Tibial nerve (tissue), 4 donors: ENCODE measurements at places on chromosomes 2 and 18. TPM values are rescaled to one million over a fixed set of nuclear protein-coding genes. Genes with fewer than 3 reads are reported as not detected.

GRCh38 chr2:205199165-205199850, 483.0 kb upstream of the NRP2 start:
- H3K4me1 ChIP-seq: no peaks in the 10 kb centered on the region
- no peak overlapping the region for H3K27ac ChIP-seq
- no peak overlapping the region for H3K4me3 ChIP-seq
- H3K27me3 ChIP-seq: no peaks in the 10 kb centered on the region
- H3K36me3 ChIP-seq: peaks cover 4% of the 10 kb centered on the region

- no peak overlapping the region for H3K27ac ChIP-seq
- no peaks in the 10 kb centered on the region for H3K27me3 ChIP-seq
- no peaks in the 10 kb centered on the region for H3K4me1 ChIP-seq
- H3K4me3 ChIP-seq: no peak overlapping the region
- DNase-seq: no peak
- no peaks in the 10 kb centered on the region for H3K36me3 ChIP-seq
Measured at GRCh38 chr2:173720306-173720705, 244.9 kb downstream of the SP3 start.

GRCh38 chr2:19933351-19933981, 31.7 kb upstream of the TTC32 start:
- no peak overlapping the region for H3K27ac ChIP-seq
- no peak for DNase-seq
- no peaks in the 10 kb centered on the region for H3K4me1 ChIP-seq

DNA sequence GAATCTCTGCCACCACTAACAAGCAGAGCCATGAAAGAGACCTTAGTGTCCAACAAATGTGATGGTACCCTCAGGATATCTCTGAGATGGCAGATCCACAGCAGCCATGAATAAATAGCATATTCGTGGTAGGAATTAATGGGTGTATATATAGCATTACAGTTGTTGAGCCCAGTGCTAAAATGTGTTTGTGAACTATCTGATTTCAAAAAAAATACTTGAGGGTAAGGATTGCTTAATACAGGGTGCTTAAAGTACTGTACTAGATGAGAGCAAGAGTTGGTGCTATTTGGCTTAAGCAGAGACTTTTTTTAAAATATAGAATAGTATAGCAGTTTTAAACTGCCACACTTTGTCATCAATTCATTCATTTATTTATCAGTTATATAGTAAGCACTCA, 101.5 kb upstream of the GALNT5 start:
- no peaks in the 10 kb centered on the region for H3K4me1 ChIP-seq
- no peak overlapping the region for H3K4me3 ChIP-seq
- DNase-seq: no peak
- H3K27me3 ChIP-seq: no peaks in the 10 kb centered on the region
- no peaks in the 10 kb centered on the region for H3K36me3 ChIP-seq

The C1QL2 gene
- not detected for total RNA-seq

DNA sequence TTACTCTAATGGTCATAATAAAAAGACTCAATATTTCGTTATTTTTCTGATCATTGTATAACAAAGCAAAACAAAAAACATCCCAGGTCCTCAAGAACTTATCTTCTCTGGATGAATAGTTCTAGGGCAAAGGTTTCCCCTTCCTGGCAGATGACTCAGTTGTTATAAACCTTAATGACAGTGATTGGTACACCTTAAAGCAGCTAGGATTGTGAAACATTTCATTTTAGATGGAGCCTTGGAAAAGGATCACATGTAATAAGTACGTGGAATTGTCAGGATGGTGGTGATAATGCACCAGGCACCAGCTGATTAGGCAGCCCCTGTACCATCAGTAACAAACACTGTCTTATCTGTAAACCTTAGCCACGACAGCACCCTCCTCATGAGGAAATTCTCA, 47.2 kb downstream of the MEP1B start:
- H3K4me1 ChIP-seq: no peaks in the 10 kb centered on the region
- no peak overlapping the region for H3K27ac ChIP-seq
- no peak overlapping the region for H3K4me3 ChIP-seq
- DNase-seq: no peak
- H3K27me3 ChIP-seq: no peaks in the 10 kb centered on the region

DNA sequence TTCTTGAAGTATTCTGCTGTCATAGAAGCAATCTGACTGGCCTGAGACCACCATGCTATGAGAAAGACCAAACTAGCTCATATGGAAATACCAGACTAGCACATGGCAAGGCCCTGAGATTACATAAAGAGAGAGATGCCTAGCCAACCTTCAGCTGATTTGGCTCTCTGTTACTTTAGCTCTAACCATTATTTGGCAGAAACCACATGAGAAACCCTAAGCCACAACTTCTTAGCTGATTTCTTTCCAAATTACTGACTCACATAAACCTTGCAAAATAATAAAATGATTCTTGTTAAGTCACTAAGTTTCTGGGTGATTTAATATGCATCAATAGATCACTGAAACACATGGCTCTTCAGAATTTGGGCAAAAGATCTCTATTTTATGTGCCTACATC, 295.0 kb upstream of the ZNF521 start:
- H3K4me3 ChIP-seq: no peak overlapping the region
- no peaks in the 10 kb centered on the region for H3K36me3 ChIP-seq
- no peaks in the 10 kb centered on the region for H3K4me1 ChIP-seq
- no peak overlapping the region for H3K27ac ChIP-seq
- H3K27me3 ChIP-seq: no peaks in the 10 kb centered on the region
- DNase-seq: no peak

The PCARE gene
- 0.30 TPM for total RNA-seq

The BMP10 gene
- not detected for total RNA-seq

DNA sequence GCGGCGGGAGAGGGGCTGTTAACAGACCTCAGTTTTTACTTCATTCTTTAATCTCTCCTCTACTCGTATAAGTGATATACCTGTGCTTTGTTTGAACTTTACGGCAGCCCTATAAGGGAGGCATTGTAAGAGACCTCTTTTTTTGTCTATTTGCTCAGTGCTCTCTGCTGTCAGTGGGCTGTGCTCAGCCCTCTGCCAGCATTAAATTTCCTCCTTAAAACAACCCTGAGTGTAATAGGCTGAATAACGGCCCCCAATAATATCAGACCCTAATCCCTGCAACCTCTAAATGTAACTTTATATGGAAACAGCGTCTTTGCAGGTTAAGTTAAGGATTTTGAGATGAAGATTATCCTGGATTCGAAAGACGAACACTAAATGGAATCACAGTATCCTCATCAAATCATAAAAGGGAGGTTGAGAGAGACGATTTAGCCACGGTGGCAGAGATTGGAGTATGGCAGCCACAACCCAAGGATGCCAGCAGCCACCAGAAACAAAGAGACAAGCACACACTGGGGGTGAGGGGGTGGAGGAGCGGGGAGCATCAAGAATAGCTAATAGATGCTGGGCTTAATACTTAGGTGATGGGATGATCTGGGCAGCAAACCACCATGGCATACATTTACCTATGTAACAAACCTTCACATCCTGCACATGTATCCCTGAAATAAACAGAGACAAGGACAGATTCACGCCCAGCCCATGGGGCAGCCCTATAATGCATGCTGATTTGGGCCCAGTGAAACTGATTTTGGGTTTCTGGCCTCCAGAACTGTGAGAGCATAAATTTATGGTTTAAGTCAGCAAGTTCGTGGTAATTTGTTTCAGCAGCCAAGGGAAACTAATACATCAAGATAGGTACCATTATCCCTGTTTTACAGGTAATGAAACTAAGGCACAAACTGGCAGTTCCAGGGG, 894 bp upstream of the FARSB start:
- H3K4me1 ChIP-seq: peaks cover 26% of the 10 kb centered on the region
- no peak for DNase-seq
- peak overlapping the region; percentile 79 for H3K4me3 ChIP-seq
- no peaks in the 10 kb centered on the region for H3K36me3 ChIP-seq

- H3K27ac ChIP-seq: no peak overlapping the region
- no peaks in the 10 kb centered on the region for H3K4me1 ChIP-seq
- no peaks in the 10 kb centered on the region for H3K36me3 ChIP-seq
- no peaks in the 10 kb centered on the region for H3K27me3 ChIP-seq
- H3K4me3 ChIP-seq: no peak overlapping the region
- DNase-seq: no peak
Measured at GRCh38 chr2:192029089-192029488, 165.6 kb downstream of the TMEFF2 start.

The ROCK2 gene
- total RNA-seq: 60.1 TPM
